Activated CD4-positive, alpha-beta T cell treated with anti-CD3 and anti-CD28 coated beads for 36 hours (primary cell): ENCODE measurements at places on chromosomes 3 and 15.

GRCh38 chr15:29401644-29402043 lies 132.0 kb upstream of the NSMCE3 start:
- H3K36me3 ChIP-seq = no peaks in the 10 kb centered on the region
- no peak for DNase-seq
- H3K4me3 ChIP-seq = no peak overlapping the region

DNA sequence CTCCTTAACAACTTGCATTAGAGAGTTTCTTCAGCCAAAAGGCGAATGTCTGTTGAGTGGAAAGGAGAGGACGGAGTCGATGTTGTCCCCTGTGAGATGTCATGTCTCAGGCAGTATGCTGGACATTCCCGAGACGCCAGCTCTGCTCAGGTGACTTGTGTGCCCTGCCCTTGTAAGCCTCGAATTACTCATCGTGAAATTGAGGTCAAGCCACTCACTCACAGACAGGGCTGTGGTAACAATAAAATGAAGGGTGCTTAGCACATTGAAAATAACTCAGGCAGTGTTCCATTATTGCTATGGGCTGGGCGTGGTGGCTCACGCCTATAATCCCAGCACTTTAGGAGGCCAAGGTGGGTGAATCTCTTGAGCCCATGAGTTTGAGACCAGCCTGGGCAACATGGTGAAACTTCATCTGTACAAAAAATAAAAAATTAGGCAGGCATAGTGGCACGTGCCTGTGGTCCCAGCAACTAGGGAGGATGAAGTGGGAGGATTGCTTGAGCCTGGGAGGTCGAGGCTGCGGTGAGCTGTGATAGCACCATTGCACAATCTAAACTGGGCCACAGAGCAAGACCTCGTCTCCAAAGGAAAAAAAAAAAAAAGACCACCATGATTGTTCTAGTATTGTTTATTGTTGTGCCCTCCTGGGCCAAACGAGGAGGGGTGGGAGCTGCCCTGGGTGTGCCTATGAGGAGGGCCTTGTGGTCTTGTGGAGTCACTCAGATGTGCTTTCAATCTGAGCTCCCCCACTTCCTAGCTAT lies 214.4 kb downstream of the THSD4 start:
- no peak overlapping the region for H3K27ac ChIP-seq
- no peak overlapping the region for H3K4me3 ChIP-seq
- no peaks in the 10 kb centered on the region for H3K36me3 ChIP-seq
- no peak for DNase-seq

DNA sequence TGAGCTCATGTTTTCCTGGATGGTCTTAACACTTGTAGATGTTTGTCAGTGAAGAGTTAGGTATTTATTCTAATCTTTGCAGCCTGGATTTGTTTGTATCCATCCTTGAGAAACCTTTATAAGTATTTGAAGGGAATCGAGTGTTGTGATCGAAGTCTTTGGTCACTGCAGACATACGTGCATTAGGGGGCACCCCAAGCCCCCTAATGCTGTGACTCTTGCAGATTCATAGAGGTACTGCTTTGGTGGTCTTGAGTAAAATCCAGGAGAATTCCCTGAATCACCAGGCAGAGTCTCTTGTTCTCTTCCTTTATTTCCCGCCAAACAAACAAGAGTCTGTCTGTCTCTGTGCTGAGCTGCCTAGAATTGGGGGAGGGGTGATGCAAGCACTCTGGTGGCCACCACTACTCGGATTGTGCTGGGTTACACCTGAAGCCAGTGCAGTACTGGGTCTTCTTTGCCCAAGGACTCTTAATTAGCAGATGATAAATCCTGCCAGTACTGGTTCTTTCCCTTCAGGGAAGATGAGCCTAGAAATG lies 170.5 kb upstream of the POU1F1 start:
- no peak overlapping the region for H3K4me3 ChIP-seq
- no peak for DNase-seq
- H3K4me1 ChIP-seq = no peaks in the 10 kb centered on the region
- no peaks in the 10 kb centered on the region for H3K36me3 ChIP-seq

DNA sequence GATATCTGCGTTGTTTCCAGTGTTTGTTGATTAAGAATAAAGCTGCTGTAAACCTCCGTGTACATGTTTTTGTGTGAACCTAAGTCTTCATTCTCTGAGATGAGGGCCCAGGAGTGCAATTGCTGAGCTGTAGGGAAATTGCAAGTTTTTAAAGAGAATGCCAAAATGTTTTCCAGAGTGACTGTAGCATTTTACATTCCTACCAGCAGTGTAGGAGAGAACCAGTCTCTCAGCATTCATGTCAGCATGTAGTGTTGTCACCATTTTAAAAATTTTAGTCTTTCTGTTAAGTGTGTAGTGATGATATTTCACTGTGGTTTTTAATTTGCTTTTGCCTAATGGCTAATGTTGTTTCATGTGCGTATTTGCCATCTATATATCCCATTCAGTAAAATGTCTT lies 3.4 kb upstream of the MGLL start:
- no peaks in the 10 kb centered on the region for H3K36me3 ChIP-seq
- no peak overlapping the region for H3K27ac ChIP-seq
- no peak for DNase-seq
- H3K4me3 ChIP-seq = no peak overlapping the region

- H3K27me3 ChIP-seq = no peaks in the 10 kb centered on the region
- peaks cover 36% of the 10 kb centered on the region for H3K36me3 ChIP-seq
- H3K4me3 ChIP-seq = peak overlapping the region; percentile 64
- peaks cover 99% of the 10 kb centered on the region for H3K4me1 ChIP-seq
- H3K27ac ChIP-seq = peak overlapping the region; percentile 99
Measured at GRCh38 chr15:31361764-31362515, 35.3 kb downstream of the KLF13 start.

- no peak overlapping the region for H3K27ac ChIP-seq
- H3K4me1 ChIP-seq = no peaks in the 10 kb centered on the region
- no peak for DNase-seq
Measured at GRCh38 chr3:157582637-157582973, 79.4 kb upstream of the VEPH1 start.

DNA sequence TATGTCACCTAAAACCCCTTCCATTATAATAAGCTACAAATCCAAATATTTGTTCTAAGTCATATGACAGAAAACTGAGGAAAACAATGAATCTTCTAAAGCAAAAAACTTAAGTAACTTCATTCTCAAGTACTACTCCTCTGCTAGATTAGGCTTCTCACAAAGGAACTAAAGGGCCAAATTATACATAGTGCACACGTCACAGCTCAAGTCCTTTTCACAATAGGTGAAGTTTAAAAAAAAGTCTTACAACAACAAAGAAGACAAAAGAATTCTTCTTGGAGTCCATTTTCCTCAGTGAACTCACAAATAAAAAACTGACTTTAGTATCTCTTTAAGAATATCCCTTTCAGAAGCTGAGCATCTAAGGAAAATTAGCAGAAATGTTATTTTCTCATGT lies 479.9 kb downstream of the MAGI1 start:
- H3K27ac ChIP-seq = no peak overlapping the region
- H3K36me3 ChIP-seq = no peaks in the 10 kb centered on the region

DNA sequence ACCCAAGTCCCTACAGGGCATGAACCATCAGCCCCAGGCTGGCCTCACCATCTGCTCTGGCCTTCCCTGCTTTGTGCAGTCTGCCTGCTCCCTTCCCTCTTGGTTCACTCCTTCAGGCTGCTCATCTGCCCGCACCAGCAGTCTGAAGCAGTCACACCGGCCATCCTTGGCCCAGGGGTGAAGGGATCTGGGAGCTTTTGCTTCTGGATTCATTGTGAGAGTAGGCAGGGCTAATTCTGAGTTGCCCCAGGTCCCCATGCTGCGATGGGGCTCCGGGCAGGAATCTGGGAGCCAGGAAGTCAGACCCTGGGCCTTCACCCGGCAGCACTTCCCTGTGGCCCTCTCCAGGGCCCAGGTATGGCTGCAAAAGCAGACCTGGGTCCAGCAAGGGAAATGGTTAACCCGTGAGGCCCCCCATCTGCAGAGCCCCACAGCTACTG lies 99.7 kb downstream of the VGLL4 start:
- no peak overlapping the region for H3K27ac ChIP-seq
- no peak for DNase-seq
- no peak overlapping the region for H3K4me3 ChIP-seq
- peaks cover 12% of the 10 kb centered on the region for H3K36me3 ChIP-seq
- no peaks in the 10 kb centered on the region for H3K27me3 ChIP-seq
- peaks cover 5% of the 10 kb centered on the region for H3K4me1 ChIP-seq

- no peak overlapping the region for H3K27ac ChIP-seq
- H3K36me3 ChIP-seq = no peaks in the 10 kb centered on the region
- H3K4me3 ChIP-seq = no peak overlapping the region
- peaks cover 19% of the 10 kb centered on the region for H3K27me3 ChIP-seq
Measured at GRCh38 chr15:86311568-86312280, 232.1 kb downstream of the AGBL1 start.

GRCh38 chr3:86869566-86869965 lies 121.4 kb downstream of the VGLL3 start:
- H3K27me3 ChIP-seq = no peaks in the 10 kb centered on the region
- no peaks in the 10 kb centered on the region for H3K4me1 ChIP-seq
- H3K27ac ChIP-seq = no peak overlapping the region
- no peak for DNase-seq
- H3K4me3 ChIP-seq = no peak overlapping the region

GRCh38 chr3:127043041-127043641 lies 60.2 kb downstream of the PLXNA1 start:
- H3K36me3 ChIP-seq = no peaks in the 10 kb centered on the region
- no peaks in the 10 kb centered on the region for H3K27me3 ChIP-seq
- no peak for DNase-seq
- H3K4me1 ChIP-seq = no peaks in the 10 kb centered on the region
- no peak overlapping the region for H3K4me3 ChIP-seq
- H3K27ac ChIP-seq = no peak overlapping the region

DNA sequence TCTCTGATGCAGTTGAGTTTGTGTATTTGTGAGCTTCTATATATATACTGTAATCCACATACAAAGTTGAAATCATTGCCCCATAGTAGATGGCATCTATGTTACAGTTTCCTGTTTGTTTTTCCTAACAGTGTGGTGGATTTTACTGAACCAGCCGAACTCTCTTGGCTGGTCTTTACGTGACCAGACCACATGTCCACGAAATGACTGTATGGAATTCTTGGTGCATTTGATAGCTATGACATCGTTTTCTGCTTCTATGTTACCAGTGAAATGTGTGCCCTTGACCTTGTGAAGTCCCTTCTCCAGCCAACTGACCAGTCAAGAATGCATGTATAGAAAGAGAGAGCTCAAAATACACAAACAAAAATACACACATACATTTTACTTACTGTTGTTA lies 1.8 kb downstream of the KCNMB2 start:
- DNase-seq = no peak
- no peak overlapping the region for H3K4me3 ChIP-seq
- H3K27ac ChIP-seq = no peak overlapping the region

GRCh38 chr15:90638201-90638691 lies 78.9 kb upstream of the BLM start:
- no peak overlapping the region for H3K27ac ChIP-seq
- no peak overlapping the region for H3K4me3 ChIP-seq
- no peaks in the 10 kb centered on the region for H3K27me3 ChIP-seq
- no peak for DNase-seq
- peaks cover 46% of the 10 kb centered on the region for H3K36me3 ChIP-seq

- peaks cover 44% of the 10 kb centered on the region for H3K4me1 ChIP-seq
- peaks cover 39% of the 10 kb centered on the region for H3K36me3 ChIP-seq
- no peak for DNase-seq
- H3K27ac ChIP-seq = no peak overlapping the region
- no peaks in the 10 kb centered on the region for H3K27me3 ChIP-seq
Measured at GRCh38 chr3:113541519-113541918, 9.2 kb downstream of the SIDT1 start.

DNA sequence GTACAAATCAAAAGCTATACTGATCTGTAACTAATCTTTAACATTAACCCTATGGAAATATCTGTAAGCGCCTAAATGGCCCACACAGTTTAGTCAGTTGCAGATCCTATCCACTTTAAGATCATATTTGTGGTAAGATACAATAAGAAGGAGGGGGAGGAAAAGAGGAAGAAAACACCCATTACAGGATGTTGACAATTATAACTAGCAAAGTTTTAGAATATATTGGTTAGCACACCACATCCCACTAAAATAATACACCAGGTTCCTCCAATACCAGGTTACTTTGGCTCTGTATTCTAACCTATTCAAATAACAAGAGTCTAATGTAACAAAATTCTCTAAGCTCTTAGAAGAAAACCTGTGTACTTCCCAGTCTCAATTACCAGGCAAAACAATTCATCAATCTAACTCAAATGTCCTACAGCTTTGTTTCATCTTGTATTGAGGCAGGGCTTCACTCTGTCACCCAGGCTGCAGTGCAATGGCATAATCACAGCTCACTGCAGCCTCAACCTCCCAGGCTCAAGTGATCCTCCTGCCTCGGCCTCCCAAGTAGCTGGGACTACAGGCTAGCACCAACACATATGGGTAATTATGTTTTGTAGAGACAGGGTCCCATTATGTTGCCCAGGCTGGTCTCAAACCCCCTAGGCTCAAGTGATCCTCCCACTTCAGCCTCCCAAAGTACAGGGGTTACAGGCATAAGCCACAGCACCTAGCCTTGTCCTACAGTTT lies 4.2 kb downstream of the SLC4A7 start:
- H3K27me3 ChIP-seq = no peaks in the 10 kb centered on the region
- H3K36me3 ChIP-seq = peaks cover 47% of the 10 kb centered on the region
- DNase-seq = no peak
- no peak overlapping the region for H3K4me3 ChIP-seq

- H3K4me1 ChIP-seq = peaks cover 4% of the 10 kb centered on the region
- no peak overlapping the region for H3K4me3 ChIP-seq
- no peaks in the 10 kb centered on the region for H3K36me3 ChIP-seq
- no peak overlapping the region for H3K27ac ChIP-seq
- no peaks in the 10 kb centered on the region for H3K27me3 ChIP-seq
- DNase-seq = no peak
Measured at GRCh38 chr15:93136606-93137005, 47.6 kb upstream of the RGMA start.

DNA sequence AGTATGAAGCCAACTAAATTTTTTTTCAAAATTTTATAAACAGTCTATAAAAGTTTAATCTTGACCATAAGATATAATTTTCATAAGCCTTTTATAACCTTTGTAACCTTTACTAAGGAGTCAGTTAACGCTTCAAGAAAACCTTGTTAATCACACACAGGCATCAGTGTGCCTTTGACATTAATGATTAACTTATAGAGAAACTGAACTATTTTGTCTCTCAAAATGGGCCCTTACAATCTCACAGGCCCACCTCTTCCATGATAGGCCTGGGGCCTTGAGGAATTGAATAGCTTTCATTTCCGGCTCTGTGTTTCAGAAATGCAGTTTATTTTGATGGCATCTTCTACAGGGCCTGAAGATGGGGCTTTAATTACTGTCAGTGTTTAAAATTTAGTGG lies 70.1 kb downstream of the CD200 start:
- DNase-seq = no peak
- H3K27me3 ChIP-seq = no peaks in the 10 kb centered on the region
- H3K27ac ChIP-seq = no peak overlapping the region
- H3K4me3 ChIP-seq = no peak overlapping the region
- peaks cover 26% of the 10 kb centered on the region for H3K4me1 ChIP-seq

DNA sequence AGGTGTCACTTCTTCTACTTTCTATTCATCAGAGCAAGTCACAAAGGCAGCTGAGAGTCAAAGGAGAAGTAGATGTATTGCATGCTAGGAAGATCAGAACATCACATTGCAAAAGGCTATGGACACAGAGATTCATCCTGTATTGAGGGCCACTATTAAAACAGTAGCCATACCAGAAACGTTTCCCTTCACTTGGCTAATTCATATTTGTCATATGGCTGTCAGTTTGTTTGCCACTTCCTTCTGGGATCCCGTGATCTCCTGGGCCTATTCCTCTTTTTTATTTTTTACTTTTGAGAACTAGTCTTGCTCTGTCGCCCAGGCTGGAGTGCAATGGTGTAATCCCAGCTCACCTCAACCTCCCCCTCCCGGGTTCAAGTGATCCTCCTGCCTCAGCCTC lies 184.0 kb upstream of the SATB1 start:
- no peak overlapping the region for H3K27ac ChIP-seq
- DNase-seq = no peak
- peaks cover 6% of the 10 kb centered on the region for H3K36me3 ChIP-seq
- H3K4me1 ChIP-seq = peaks cover 6% of the 10 kb centered on the region
